ENCODE measurements at places on chromosomes 7 and 10.

- no peak for DNase-seq
These were observed 83.3 kb downstream of the ORC5 start for GRCh38 chr7:104124469-104124868.

DNA sequence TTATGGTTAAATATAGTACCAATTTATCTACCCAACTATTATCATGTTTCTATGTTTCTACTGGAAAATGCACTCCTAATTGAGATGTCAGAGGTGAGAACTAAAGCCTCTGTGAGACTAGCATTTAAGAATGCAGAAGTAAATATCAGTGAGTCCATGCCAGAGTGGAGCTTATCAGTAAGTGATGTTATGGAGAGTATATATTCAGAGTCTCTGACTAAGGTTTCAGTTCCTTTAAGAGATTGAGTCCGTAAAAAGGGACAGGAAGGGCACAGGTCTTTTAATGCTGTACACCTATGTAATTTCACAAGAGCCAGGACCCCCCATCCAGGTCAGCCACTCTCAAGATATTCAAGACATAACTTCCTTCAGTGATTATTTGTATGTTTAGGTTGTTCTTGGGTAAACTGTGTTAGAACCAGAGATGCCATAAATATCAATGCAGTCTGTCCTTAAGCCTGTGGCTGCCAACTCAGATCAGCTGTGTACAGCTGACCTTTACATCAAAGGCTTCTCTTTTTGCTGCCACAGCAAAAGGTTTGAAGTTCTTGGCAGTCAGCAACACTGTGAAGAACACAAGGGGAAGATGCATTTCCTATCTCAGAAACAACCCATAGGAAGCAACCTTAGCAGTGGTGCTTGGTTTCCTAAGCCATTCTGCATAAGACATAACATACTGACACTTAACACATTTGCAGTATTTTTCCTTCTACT, 244.8 kb downstream of the BICC1 start:
- DNase-seq = no peak

DNA sequence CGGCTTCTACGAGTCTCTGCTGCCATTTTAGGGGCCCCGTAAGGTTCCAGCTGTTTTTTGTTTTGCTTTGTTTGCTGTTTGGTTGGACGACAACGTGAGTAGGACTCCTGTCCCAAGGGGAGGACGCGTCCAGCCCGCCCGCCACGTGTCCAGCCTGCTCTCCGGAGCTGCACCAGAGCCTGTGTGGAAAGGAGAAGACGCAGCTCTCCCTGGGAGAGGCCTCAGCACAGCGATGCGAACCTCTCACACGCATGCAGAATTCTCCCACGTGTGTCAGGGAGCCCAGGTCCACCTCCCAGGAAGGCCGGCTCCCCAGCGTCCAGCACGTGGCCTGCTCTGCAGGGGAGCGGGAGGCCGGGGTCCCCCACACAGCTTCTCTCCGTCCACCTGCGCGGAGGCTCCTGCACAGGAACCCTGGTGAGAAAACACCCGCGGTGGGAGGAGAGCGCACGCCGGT, 36.4 kb upstream of the DNAJB6 start:
- DNase-seq = no peak

DNA sequence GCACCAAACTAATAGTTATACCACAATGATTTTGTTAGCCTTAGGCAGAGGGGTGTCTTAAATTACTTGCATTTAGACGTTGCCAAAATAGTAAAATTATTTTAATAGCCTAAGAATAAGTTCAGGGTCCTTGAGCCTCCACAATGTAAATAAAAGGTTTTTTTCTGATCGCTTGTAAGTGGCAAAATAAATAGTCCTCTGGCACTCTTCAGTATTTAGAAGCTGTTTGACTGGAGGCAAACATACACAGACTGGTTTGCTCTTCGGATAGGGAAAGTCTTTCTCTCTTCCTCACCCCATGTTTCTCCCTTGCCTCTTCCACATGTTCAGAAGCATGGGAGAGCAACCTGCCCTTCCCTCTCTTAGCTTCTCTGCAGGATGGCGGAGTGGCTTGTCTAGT, 49.5 kb upstream of the FAM180A start:
- no peak for DNase-seq
